ENCODE measurements at places on chromosomes 7 and 10. TPM values are rescaled to one million over a fixed set of nuclear protein-coding genes. Genes with fewer than 3 reads are reported as not detected.

ADIRF gene
- total RNA-seq: 72.1 TPM

OIT3 gene
- 0.53 TPM for total RNA-seq

ATRNL1 gene
- total RNA-seq: 2.1 TPM

KCNH2 gene
- total RNA-seq: 132 TPM

FZD8 gene
- total RNA-seq: 21.6 TPM

CCAR1 gene
- 29.2 TPM for total RNA-seq

SP8 gene
- total RNA-seq: not detected

WNT2 gene
- total RNA-seq: 1.6 TPM

NCF1 gene
- 1.6 TPM for total RNA-seq

- no peak for DNase-seq
These were observed 45.1 kb downstream of the TMEM60 start for GRCh38 chr7:77753173-77753572.

GRCh38 chr10:69499726-69500689, 48.7 kb downstream of the TSPAN15 start:
- DNase-seq: no peak

DNA sequence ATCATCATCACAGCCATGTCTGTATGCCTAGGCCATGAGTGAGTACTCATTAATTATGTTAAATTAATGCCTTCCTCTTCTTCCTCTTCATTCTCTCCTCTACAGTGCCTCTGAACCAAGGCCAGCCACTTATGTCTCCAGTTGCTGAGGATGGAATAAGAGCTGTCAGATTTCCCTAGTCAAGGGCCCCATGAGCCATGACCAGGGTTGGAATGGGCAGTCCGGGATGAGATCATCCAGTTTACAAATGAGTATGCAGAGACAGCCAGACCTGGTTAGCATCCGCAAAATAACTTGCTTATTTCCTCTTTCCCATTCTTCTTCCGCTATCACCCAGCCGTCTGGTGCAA, 342.7 kb downstream of the GRID1 start:
- DNase-seq: no peak

DNA sequence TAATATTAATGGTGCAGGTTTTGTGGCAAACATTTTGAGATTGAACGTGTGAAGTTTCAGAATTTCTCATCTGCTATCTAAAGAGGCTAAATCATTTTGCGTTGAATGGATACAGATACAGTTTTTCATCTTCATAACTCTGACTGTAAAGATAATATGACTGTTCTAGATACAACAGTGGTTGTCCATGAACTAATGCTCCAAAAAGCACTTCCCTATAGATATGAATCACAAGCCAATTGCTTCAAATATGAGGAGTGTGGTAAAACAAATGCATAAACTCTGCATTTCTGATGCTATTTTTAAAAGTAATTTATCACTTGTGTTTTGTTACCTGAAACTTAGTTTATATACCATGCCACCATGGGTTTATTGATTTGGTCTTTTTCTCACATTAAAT, 750.1 kb downstream of the MAGI2 start:
- DNase-seq: no peak

DNA sequence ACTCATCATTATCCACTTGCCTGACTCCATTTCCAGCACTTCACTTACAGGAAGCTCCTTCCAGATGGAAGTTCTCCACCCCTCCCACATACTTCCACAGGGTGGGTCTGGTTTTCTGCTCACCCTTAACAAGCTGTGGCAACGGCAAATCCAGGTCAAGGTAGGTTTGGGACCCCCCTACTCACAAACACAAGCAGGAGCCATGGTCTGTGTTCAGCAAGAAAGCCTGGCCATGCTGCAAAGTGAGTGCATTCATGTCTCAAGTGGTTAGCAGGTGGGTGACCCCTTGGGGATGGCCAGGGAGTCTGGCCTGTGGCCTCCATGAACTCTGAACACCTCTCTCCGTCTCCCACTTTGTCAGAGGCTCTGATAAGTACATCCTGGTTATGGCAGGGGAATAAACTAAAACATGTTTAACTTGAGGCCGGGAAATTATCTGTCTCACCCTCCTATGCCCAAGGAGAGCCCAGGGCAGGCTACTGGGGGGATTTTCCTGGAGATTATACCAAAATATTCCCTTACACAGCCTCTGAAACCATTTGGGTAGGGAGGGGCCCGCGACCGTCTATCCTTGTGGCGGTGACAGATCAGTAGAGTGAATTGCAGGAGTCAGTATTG, 844 bp downstream of the XPNPEP1 start:
- DNase-seq: peak; percentile 32

GRCh38 chr7:27936768-27937102, 196.8 kb downstream of the TAX1BP1 start:
- DNase-seq: no peak

- no peak for DNase-seq
These were observed 153.3 kb downstream of the VWC2 start for GRCh38 chr7:49926720-49927119.

- DNase-seq: no peak
These were observed 978.6 kb downstream of the SORCS1 start for GRCh38 chr10:106185951-106186350.

GRCh38 chr7:127655720-127656119, 3.7 kb downstream of the SND1 start:
- no peak for DNase-seq

GRCh38 chr10:102231357-102232318, 5.5 kb downstream of the ELOVL3 start:
- peak; percentile 78 for DNase-seq

- DNase-seq: no peak
These were observed 27.7 kb downstream of the C1QL3 start for GRCh38 chr10:16493884-16494536.

DNA sequence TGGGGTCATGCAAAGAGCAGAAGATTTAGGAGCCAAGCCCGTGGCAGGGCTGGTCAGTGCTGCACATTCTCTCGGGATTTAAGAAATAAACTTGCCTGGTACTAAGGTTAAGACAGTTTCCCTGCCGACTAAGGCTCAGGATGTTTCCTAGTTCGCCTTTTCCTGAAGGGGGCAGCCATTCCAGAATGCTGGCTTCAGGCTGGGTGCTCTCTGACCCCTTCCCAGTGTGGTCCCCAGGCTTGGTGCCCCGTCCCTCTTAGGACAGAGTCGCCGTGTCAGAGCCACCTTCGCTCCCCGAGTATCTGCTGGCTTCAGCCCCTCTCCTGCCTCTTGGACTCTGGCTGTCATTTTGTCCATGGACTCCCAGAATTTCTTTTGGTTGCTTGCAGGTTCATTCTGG, 117.2 kb downstream of the ELFN1 start:
- no peak for DNase-seq

DNA sequence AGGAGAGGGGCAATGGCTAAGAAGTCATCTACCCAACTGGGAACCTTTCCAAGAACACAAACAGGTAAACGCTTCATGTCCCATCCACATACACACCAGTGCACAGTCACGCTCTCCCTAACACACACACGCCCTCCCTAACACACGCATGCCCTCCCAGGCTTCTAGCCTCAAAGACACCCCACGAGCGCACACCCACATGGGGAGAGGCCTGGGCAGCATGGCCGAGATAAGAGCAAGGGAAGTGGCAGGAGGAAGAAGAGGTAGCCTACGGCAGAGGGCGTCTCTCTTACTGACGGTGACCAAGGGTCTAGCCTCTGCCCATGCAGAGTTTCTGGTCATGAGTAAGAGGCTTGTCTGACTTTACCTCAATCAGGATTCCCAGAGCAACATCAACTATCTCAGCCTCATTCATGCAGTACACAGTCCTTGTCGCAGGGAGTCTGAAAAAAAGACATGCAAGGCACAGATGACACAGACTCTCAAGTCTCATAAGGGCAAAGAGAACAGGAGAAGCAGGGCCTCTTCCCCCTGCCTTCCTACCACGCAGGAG, 3.1 kb downstream of the CYREN start:
- DNase-seq: no peak

DNA sequence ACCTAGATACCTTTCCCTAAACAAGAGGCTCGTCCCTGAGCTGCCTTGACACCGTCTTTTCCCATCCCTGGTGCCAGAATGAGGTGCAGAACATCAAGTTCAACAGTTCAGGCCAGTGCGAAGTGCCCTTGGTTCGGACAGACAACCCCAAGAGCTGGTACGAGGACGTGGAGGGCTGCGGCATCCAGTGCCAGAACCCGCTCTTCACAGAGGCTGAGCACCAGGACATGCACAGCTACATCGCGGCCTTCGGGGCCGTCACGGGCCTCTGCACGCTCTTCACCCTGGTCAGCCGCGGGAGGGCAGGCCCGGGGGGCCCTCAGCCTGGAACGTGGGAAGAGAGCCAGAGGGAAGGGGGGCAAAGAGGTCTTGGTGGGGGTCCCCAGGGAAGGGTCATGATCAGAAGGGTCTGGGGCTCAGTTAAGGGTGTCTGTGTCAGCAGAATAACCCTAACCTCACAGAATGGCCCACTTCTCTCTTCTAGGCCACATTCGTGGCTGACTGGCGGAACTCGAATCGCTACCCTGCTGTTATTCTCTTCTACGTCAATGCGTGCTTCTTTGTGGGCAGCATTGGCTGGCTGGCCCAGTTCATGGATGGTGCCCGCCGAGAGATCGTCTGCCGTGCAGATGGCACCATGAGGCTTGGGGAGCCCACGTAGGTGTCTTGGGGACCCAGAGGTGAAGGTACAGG, 16.8 kb downstream of the SMO start:
- no peak for DNase-seq

GRCh38 chr10:78634389-78634815, 434.4 kb upstream of the ZMIZ1 start:
- no peak for DNase-seq

GRCh38 chr10:125136087-125136486, 24.3 kb downstream of the CTBP2 start:
- no peak for DNase-seq

DNA sequence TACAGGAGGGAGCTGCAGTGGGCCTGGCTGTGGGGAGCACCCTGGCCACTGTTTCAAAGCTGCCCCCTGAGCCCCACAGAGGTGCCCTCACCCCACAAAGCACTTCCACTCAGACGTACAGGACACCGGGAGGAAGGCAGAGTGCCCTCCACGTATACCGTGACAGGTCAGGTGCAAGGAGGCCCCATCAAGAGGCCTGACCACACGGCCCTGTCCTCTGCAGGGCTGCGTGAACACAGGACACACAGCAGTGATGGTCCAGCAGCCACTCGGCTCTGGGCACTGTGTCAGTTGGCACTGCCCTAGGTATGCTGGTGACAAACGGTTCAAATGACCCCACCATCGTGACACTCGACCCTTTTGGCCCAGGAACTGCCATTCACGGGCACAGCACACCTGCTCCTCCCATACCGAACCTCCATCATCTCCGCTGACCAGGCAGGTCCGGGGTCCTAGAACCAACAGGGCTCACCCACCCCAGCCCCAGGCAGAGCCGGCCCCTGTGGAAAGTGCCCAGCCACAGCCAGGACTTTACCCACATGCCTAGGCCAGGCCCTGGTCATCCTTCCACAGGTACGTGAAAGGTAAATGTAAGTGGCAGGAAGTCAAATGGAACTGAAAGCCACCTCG, 560.9 kb downstream of the PTPRN2 start:
- no peak for DNase-seq

DNA sequence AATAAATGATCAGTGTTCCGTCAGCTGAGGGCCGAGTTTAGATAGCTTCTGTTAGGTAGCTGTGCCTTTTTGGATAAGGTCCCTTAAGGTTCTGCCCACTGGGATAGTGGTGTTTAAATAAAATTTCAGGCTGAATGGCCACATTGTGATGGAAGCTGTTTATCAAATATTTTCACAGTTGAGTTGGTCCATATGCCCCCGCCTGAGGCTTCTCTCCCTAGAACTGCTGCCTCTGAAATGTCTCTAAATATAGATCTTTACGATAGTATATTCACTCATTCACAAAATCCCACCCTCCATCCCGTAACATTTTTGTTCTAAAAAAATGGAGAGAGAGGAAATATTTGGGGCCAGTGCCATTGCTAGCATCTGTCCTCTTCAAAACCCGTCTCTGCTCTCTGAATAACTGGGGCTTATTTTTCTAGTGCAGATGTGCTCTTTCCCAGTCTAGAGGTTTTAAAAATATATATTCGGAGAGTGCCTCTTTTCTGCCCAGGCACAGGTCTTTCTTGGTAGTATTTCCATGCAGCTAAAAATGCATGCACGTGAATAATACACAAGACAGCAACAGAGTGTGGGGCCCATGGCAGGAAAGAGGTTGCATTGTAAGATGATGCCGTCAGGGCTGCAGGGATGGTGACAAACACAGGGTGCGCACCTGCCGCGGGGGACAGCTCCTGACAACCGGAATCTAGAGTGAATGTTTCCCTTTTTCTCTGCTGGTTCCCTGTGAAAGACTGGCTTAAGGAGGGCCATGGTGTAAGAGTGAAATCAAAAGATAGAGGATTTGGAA, 105.4 kb upstream of the BTBD16 start:
- DNase-seq: no peak

DNA sequence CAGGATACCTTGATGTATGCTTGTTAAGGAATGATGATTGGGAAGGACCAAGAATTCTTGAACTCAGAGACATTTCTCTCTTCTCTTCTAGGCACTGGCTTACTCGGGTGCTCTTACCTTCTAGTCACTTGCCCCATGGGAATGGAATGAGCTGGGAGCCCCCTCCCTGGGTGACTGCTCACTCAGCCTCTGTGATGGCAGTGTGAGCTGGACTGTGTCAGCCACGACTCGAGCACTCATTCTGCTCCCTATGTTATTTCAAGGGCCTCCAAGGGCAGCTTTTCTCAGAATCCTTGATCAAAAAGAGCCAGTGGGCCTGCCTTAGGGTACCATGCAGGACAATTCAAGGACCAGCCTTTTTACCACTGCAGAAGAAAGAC, 10.7 kb downstream of the ZDHHC16 start:
- no peak for DNase-seq

GRCh38 chr7:155848691-155849669, 36.7 kb upstream of the SHH start:
- no peak for DNase-seq

GRCh38 chr7:7210475-7211237, 28.3 kb downstream of the C1GALT1 start:
- no peak for DNase-seq

GRCh38 chr7:43888993-43889945, 17.1 kb downstream of the URGCP start:
- no peak for DNase-seq

DNA sequence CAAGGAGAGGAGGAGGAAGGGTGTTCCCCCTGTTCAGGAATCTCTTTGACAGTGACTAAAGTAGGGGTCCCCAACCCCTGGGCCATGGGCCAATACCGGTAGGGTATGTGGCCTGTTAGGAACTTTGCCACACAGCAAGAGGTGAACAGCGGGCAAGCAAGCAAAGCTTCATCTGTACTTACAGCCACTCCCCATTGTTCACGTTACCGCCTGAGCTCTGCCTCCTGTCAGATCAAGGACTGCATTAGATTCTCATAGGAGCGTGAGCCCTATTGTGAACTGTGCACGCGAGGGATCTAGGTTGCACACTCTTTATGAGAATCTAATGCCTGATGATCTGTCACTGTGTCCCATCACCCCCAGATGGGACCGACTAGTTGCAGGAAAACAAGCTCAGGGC, 201.6 kb downstream of the CAMK1D start:
- DNase-seq: no peak

- DNase-seq: peak; percentile 92
These were observed 842 bp downstream of the ZNF22 start for GRCh38 chr10:45001381-45002148.

DNA sequence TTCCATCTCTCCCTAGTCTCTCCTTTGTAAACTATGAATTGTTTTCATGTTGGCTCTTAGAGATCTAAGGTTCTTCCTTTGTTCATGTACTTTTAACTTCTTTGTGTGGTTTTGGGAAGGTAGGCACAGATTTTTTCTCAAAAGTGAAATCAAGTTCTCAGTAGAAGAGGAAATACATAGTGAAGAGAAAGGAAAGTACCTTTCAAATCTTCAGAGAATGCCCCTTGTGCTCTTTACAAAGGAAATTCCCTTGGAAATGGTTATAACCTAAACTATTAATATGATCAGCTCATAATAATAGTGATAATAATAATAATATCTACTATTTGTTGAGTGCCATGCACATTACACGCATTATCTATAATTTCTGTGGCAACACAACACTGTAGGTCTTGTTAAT, 318.5 kb downstream of the PRPF18 start:
- DNase-seq: no peak

Measured in right cardiac atrium (tissue), 5 donors.